Sigmoid colon (tissue), 7 donors: ENCODE measurements at places on chromosomes 3 and 15. TPM values are rescaled to one million over a fixed set of nuclear protein-coding genes. Genes with fewer than 3 reads are reported as not detected.
A peak's percentile ranks its signal among the peaks of the same experiment; 100 is the strongest.

- DNase-seq: no peak
Measured at GRCh38 chr15:98282656-98283332, 322.3 kb downstream of the ARRDC4 start.

GRCh38 chr3:39184081-39184967, 8.1 kb downstream of the XIRP1 start:
- DNase-seq: no peak

DNA sequence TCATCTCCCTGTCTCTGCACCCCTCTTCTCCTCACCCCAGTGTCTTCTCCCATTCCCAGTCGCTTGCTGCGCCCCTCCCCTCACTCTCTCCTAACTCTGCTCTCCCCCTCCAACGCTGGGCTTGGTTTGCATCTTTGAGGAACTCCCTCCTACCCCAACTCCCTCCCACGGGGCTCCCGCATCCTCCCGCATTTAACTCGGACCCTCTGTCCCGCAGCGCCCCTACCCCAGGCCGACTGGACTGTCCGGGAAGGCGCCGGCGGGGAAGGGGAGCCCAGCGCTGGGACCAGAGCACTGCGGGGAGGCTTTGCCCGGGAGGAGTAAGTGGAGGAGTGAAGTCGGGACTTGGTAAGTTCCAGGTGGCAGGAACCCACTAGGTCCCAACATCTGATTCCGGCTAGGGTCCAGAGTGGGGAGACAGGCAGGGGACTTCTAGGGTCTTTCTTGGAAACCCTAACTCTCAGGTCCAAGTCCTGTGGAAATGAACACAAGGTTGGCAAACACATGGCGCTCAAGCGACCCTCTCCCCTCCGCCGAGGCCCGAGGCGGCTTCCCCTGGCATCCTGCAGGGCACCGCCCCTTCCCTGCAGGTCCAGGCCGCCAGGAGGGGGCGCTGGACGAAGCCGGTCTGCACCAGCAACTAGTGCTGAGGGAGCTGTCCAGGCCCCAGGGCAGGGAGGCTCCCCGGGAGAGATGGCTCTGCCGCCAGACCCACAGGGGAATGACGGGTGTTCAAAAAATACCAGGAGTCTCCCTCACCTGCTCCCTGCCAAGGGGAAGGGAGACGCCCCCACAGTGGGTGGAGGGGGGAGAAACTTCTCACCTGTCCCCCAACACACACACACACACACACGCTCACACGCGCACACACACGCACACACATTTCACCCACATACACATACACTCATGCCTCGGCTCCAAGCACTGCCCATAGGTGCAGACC, 53.2 kb downstream of the LHFPL4 start:
- no peak for DNase-seq

- DNase-seq: peak; percentile 34
Measured at GRCh38 chr3:126110431-126111125, 26.7 kb upstream of the SLC41A3 start.

- peak; percentile 97 for DNase-seq
Measured at GRCh38 chr3:61561374-61562041, at the start of gene PTPRG. Gene PTPRG (plus strand): TSS chr3:61561571. CDS start chr3:61562288, 717 bp downstream.

- DNase-seq: peak; percentile 93
Measured at GRCh38 chr3:16151109-16151508, 23.4 kb upstream of the GALNT15 start.

- no peak for DNase-seq
Measured at GRCh38 chr3:59726279-59726678, 676.5 kb upstream of the CFAP20DC start.

GRCh38 chr3:123310186-123310585, 108.4 kb downstream of the SEC22A start:
- DNase-seq: no peak

DNA sequence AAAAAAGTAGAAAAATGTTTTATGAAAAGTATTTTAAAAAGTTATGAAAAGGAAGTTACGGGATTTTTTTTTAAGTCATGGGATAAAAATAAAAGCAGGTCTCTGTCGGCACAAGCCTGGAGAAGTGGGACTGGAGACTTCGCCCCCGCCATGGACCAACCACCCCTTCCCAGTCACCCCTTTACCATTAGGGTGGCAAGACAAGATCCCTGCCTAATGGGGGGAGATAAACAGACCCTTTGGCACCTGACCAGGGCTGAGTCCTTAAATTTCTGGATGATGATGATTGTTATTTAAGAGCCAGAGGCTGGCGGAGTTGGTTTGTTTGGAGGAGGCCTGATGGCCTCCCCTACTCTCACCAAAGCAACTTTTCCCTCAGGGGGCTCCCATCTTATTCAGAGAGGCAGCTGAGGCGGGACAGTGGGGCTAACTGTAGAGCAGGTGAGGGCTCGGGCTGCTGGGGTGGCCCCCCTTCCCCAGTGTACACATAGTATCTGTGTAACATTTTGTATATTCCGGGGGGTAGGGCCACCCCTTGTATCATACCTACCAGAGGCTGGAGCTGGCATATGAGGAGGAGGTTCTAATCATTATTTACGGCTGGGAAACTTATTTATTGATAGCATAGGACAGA, 74.0 kb downstream of the ADAMTS7 start:
- DNase-seq: no peak

- peak; percentile 91 for DNase-seq
Measured at GRCh38 chr15:51726302-51727073, 11.0 kb downstream of the LYSMD2 start.

GRCh38 chr15:101204739-101205535, 46.9 kb downstream of the CHSY1 start:
- no peak for DNase-seq

DNA sequence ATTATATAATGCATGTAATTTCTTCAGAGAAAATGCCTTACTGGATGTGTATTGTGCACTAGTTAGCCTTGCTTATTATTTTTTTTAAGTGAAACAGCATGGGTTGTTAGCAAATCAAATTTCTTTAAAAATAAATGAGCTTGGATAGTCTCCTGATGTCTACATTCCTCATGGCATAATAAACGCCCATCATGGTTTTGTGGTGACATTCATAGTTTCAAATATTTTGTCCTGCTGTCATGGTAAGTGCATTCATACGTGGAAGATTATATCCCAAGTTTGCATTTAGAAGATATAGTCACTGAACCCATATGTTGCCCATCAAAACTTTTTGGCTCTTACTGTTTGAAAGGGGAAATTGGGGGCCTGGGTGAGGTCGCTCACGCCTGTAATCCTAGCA, 130.7 kb downstream of the ALCAM start:
- DNase-seq: no peak

DNA sequence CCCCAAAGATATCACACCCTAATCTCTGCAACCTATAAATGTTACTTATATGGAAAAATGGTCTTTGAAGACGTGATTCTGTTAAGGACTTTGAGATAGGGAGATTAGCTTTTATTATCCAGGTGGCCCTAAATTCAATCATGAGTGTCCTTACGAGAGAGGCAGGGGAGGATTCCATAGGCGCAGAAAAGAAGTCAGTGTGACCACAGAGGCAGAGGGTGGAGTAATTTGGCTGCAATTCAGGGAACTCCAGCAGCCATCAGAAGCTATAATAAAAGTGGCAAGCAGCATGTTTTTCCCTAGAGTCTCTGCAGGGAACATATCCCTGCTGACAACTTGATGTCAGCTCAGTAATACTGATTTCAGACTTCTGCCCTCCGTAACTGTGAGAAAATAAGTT, 315.2 kb upstream of the ROBO2 start:
- DNase-seq: no peak

- DNase-seq: no peak
Measured at GRCh38 chr3:159667261-159667660, 321.4 kb upstream of the IL12A start.

DNA sequence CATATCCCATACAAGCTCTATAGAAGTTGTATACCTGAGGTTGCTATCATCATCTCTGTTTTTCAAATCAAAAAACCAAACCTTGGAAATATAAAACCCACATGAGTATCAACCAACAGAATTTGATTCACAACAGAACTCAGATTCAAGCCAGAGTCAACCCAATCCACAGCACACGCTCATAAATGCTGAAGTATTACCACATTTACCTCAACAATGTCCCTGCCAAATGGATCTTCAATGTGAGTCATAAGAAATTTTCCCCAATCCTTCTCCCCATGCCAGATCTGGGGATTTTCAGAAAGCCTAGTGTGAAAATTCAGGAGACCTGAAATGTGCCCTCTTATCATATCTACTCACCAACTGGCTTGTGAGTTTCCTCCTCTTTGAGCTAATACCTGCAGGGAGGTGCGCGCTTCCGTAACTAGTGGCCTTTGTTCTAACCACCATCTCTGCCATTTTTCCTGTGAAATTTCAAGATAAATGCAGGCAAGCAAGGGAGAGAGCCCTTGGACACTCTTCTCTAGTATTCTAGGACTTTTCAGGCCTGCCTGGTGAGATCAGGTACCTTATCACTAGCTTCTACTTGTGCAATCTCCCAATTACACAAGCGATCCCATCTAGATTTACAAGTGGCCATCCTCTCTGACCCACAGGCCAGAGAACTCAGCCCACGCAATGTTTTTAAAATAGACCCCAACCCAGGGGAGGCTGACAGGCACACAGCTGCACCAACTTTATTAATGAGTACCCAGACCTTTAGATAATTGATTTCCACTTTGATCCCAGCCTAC, 1076.9 kb upstream of the CFAP20DC start:
- DNase-seq: no peak

GRCh38 chr15:39713846-39714245, 68.8 kb downstream of the FSIP1 start:
- DNase-seq: no peak

- DNase-seq: no peak
Measured at GRCh38 chr15:89393056-89393455, 58.4 kb upstream of the POLG start.

GRCh38 chr15:50594311-50594710, 47.8 kb upstream of the USP50 start:
- DNase-seq: no peak

DNA sequence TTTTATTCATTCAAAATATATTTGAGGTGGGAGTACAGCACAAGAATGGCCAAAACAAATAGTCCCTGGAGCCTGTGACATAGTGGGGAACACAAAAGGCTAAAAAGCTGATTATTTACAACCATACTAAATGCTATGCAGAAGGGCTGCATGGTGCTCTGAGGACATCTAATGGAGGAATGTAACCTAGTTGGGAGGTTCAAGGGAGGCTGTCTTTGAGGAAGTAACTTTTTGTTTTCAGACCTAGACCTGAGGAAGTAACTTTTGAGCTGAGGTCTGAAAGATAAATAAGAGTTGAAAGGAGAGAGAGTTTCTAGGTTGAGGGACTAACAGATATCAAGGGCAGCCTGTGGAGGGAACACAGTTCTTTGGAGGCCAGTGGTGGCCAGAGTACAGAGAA, 34.8 kb upstream of the RASA2 start:
- DNase-seq: no peak

DNA sequence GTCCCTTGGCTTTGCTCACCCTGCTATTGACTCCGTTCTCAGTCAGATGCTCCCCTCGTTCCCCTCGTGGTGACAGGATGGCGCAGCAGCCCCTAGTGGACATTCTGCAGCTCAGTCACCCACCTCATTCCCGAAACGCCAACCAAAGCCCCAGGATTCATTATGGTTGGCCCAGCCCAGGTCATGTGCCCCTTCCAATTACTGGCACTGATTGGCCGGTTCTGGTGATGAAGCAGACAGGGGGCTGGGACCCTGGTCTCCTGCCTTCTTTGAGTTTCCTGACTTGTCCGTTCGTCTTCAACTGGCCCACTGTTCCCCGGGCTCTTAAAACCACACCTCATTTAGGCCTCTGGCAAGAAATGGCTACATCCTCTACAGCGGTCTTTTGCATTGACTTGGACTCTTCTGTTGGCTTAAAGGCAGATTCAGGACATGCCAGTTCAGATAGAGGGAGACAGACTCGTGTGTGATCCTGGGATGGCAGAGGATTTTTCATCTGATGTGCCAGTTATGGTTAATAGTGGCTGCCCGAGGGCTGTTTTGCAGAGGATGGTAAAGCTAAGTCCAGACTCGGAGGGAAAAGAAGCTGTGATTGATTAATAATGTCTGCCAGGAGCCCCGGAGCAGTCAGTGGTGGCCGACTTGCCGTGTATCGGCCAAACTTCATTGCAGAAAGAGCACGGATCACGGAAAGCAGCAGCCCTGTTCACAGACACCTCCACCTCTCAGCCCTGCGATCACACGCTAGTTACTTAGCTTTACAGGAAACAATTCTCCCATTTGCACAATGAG, 37.8 kb downstream of the LSM3 start:
- no peak for DNase-seq

GRCh38 chr3:122745369-122746021, 48.1 kb downstream of the HSPBAP1 start:
- no peak for DNase-seq

- no peak for DNase-seq
Measured at GRCh38 chr15:64447536-64448315, 12.7 kb upstream of the ZNF609 start.

GRCh38 chr15:85778107-85778776, 16.5 kb downstream of the KLHL25 start:
- no peak for DNase-seq

- no peak for DNase-seq
Measured at GRCh38 chr3:112651071-112651470, 10.1 kb upstream of the CCDC80 start.

- no peak for DNase-seq
Measured at GRCh38 chr15:94691169-94691568, 459.8 kb downstream of the MCTP2 start.

DNA sequence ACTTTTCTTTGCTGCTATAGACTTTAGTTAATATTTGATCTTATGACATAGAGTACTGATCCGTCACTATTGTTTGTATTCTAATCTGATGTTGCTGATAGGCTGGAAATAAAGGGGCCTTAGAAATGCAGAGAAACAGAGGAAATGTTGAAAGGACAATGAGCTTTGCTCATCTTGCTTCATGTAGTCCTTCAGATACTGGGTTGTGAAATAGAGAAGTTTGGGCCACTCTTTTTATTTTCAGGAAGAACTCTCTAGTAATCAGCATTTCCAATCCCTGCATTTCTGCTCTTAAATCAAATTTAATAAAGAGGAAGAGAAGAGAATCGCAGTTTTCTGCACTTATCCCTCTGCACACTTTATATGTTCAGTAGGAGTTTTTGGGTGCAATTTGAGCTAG, 192.8 kb upstream of the THBS1 start:
- no peak for DNase-seq

DNA sequence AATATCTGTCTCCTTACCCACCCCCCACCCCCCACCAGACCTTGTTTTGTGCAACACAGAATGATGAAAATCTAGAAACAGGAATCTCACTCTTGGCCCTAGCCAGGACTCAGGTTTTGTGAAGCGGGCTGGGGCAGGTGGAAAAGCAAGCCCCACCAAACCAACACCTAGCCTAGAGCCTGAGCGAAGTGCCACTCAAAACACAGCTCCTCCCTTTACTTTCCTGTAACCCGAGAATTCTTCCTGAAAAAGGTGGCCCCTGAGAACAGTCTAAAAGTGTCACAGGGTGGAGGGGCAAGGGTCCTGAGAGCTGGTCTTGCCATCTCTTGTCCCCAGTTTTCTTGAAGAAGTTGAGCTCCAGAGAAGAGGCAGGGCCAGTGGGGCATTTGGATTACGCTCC, 17.4 kb upstream of the RPUSD3 start:
- DNase-seq: no peak

Gene MYLK
- total RNA-seq: 2,024 TPM

Gene SLC28A2
- not detected for total RNA-seq

Gene RMDN3
- 26.4 TPM for total RNA-seq

Gene OIP5
- total RNA-seq: not detected

Gene CCDC54
- not detected for total RNA-seq

Gene NUSAP1
- total RNA-seq: 1.9 TPM

Gene FOXB1
- total RNA-seq: not detected

Gene PP2D1
- total RNA-seq: not detected

Gene WDR72
- 0.16 TPM for total RNA-seq

Gene ALDH1A2
- total RNA-seq: 9.1 TPM

Gene PTH1R
- 9.0 TPM for total RNA-seq

Gene POTEB2
- not detected for total RNA-seq

Gene GOLGA6L22
- total RNA-seq: not detected

Gene MYRIP
- total RNA-seq: 5.0 TPM
